CD4-positive, alpha-beta memory T cell (primary cell): ENCODE measurements at places on chromosomes 5 and 9. TPM values are rescaled to one million over a fixed set of nuclear protein-coding genes. Genes with fewer than 3 reads are reported as not detected.

DNA sequence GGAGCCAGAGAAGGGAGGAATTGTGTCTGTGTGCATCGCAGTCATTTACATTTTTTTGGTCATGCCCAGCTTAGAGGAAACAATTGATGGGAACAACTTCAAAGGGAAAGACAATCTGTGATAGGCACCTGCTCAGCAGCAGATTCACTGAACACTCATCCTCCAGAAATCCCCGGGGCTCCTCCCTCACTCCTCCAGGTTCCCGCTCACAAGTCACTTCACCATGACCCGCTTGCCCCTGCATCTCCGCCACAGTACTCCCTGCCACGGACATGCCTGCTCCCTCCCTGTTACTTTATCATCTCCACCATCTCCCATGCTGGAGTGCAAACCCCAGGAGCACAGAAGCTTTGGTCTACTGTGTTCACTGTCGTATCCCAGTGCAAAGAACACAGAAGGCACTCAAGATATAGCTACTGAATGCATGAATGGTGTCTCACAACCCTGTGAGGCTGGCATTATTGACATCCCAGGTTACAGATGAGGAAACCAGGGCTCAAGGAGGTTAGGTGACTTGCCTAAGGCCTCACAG is 16.2 kb downstream of the LHX6 start:
- no peak for DNase-seq

DNA sequence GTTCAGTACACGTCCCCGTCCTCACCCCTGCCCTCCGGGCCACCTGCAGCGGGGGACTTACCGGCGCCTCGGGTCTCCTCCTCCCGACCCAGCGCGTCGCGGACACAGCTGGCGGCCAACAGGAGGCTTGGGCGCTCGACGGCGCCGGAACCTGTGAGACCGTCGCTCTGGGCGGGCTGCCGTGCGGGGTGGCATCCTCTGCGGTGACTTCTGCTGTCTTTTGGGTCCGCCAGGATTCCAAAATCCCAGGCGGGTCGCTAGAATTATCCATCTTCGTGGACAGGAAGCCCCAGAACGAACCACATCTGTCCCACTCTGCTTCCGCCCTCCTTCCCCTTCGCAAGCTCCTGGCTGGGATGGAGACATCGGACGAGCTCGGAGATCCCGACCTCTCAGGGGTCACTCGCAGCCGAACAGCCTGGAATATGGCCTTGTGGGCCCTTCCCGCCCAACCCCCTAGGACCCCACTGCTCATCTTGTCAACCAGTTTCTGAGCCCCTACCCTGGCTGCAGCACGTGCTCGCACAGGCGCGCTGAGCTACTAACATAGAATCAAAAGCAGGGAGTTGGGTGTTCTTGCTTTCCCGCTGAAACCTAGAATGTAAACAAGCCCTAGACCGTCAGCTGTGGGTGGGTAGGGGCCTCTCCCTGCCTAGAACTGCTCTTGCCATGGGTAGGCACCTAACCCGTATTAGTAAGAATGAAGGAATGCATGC is 947 bp upstream of the MARCHF3 start:
- no peak for DNase-seq

- DNase-seq = no peak
Measured at GRCh38 chr5:114361724-114362196, at the start of gene KCNN2. TSS of gene KCNN2 (plus strand) at chr5:114362070. CDS start at chr5:114362140, 70 bp downstream.

GRCh38 chr9:113580041-113580953 is 116.8 kb downstream of the RGS3 start:
- DNase-seq = peak; percentile 76

DNA sequence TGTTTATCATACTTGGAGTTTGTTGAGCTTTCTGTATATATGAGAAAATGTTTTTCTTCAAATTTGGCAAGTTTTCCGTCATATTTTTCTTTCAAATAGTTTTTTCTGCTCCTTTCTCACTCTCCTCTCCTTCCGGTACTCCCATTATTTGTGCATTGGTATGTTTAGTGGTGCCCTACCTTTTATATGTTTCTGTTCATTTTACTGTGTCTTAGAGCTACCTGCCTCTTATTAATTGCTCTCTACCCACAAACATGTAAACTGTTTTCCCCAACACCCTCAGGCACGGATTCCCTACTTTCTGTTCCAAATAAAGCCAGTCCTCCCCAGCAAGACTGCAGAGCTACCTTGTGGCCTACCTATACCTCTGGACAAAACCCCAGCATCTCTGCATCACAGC is 60.6 kb upstream of the S1PR3 start:
- no peak for DNase-seq

DNA sequence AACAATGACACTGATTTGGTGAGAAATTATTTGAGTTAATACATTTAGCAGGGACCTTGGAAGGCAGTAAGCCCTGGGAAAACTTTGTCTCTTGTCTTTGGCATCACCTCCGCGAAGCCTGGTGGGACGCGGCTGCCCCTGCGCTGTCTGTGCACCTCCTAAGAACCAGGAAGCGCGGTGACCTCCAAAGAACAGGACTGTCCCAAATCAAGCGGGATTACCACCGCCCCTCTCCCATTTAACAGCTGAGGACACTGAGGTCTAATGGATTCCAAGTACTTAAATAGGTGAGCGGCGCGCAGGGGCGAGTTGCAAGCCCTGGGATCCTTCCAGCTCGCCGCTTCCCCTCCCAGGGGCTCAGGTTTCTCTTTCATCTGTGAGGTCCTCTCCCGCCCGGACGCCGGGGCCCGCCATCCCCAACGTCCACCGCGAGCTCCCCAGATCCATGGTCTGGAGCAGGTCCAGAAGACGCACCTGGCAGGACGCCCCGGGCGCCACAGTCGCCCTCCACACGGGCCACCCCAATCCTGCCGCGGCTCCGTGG is 432 bp downstream of the STARD4 start:
- no peak for DNase-seq

GRCh38 chr5:149646564-149646963 is 65.3 kb downstream of the ARHGEF37 start:
- peak; percentile 27 for DNase-seq

DNA sequence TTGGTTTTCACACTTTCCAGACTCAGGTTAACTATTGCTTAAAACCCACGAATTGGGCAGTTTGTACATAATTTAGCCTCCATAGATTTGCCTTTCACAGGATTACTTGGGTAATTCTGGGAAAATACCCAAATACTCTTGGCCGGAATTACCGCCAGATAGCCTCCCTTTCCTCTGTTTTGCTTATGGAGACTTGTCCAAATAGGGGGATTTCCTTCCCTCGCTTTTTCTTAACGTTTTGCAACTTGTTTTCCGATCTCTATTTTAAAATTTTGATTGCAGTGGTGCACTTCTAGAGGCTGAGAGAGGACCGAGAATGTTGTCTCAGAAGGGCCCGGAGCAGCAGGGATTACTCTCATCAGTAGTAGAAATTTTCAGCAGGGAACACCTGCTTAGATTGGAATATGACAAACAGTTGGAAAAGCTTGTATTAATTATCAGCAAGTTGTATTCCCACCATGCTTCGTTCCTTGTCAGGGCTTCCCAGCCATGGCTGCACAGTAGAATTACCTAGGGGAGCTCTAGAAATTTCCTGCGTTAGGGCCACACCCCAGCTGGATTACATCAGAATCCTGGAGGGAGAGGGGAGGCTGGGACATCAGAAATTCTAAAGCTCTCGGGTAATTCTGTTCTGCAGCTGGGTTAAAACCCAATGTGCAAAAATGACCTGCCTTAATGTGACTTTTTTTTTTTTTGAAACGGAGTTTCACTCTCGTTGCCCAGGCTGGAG is 329.1 kb downstream of the SH3GL2 start:
- no peak for DNase-seq

DNA sequence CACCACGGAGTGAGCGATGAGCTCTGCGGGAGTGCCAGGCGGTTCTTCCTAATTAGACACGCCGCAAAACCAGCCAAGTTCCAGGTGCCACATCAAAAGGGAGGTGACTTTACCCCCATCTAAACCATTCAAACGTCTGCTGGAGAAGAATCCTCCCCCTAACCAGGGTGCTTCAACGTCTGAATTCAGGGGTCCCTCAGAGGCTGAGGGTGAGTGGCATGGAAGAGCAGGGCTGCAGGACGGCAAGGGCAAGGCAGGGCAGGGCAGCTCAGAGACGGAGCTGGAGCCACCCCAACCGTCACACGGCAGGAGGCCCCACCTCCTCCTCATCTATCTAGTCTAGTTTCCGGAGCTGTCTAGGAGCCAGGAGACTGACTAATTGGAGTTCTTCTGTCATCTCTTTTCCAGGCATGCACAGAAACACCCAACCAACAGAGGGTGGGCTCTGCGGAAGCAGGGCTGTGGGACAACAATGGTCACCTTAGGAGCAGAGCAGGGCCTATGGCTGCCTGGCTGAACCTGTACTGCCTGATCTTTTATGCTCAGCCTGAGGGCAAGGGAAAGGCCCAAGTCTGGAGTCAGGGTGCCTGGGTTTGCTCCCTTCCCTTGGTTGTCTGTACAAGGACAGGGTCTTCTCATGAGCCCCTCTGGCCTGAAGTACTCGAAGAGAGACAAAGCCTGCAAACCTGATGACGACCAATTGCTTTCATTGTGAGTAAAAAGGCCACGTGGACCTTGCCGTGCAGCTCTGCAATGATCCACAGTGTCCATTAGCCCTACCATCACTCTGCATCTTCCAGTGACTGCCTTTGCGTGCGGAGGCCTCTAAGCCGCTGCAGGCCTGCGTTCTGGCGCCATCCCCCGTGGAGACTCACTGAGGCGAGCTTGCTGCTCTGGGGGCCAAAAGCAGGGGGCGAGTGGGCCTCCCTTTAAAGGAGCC is 81.0 kb upstream of the SLC25A51 start:
- no peak for DNase-seq

DNA sequence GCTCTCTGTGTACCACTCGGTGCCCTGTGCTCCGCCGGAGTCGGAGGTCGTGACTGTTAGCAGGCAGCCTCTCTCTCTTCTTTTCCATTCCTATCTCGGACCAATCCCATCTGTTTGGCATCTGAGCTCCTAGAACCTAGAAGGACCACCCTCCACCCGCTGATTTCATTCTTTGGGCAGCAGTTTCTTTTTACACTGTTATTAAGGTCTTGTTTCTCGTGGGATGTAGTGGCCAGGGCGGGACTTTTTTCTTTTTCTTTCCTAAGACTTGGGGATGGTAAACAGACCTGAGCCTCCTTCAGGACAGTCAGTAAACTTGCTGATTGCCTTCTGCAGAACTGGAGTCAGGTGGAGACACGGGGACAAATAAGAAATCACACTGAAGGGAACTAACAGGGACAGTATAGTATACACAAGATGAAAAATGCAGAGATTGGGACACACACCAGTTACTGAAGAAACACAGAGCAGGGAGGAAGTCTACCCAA is 500 bp downstream of the URM1 start:
- DNase-seq = no peak

GRCh38 chr9:106954974-106955850 is 92.2 kb downstream of the ZNF462 start:
- no peak for DNase-seq

DNA sequence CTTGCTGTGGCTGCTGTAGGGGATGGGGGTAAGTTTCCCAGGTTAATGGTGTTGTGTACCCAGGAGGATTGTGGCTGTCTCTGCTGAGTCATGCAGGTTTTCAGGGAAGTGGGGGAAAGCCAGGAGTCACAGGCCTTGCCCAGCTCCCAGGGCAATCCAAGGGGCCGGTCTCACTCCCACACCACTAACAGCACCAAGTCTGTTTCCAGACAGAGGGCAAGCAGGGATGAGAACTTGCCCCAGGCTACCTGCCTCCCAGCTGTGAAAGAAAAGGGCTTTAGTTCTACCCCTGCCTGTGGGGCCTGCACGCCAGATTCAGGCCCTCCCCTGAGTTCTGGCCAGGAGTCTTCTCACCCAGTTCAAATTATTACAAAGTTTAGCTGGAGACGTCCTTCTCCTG is 579.8 kb upstream of the ST8SIA4 start:
- DNase-seq = peak; percentile 36

DNA sequence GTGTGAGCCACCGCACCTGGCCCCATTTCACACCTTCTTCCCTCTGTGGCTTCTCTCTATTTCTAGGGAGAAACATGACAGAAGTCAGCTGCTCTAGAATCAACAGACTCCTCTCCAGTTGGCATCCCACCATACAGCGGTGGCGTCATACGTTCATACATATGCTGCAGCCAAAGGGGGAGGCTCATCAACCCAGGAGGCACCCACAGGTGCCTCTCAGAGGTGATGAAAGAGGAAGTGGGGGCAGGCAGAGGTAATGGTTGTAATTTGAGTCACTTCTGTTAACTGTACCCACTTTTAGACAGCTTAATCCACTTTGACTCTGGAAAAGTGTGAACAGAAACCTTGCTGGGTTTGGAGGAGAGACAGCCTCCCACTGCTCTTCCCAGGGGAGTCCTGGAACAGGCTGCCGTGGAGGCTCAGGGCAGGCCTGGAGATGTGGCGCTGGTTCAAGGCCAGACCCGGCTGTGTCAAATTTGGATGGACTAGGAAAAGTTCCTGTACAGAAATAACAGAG is 47.3 kb upstream of the SUB1 start:
- DNase-seq = peak; percentile 42

DNA sequence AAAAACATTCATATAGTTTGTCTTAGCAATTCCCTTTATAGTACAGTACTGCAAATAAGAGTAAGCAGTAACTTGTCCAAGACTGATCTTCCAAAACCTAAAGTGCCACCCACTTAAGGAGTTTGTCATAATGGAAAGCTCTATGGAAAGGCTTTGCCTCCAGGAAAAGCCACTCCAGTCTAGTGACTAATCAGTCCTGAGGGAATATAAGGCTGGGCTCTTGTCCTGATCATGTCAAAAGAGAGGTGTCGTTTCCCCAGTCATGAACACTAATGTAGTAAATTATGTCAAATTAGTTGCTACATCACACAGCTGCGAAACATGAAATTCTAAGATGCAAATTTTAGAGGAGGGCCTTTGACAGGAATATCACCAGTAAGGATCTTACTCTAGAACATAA is 271.6 kb downstream of the GABRB2 start:
- DNase-seq = no peak

GRCh38 chr9:16154521-16155078 is 601.8 kb downstream of the CCDC171 start:
- DNase-seq = no peak

- no peak for DNase-seq
Measured at GRCh38 chr9:92414566-92414965, 9.7 kb downstream of the OMD start.

DNA sequence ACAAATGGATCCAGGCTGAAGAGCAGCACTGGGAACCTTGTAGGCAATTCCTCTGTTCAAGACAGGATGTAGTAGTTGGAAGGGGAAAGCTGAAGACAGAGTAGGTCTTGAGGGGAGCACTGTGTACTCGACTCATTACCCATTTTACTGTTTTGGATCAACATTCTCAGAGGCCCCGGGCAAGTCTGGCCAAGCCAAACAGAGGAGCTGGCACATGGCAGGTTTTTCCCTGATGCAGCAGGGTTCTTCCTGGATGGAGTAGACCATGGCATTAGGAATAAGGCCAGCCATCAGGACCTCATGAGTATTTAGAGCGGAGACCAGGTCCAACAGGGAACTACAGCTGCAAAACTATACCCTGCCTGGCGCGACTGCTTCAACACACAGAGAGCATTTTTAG is 4.4 kb downstream of the SVEP1 start:
- no peak for DNase-seq

- no peak for DNase-seq
Measured at GRCh38 chr9:84538879-84539278, 130.7 kb upstream of the NTRK2 start.

Gene TESK1
- 48.9 TPM for total RNA-seq

Gene GPR151
- total RNA-seq = not detected

Gene NR2F1-AS1
- not detected for total RNA-seq

Gene IFNA2
- total RNA-seq = not detected

Gene OR2K2
- not detected for total RNA-seq

Gene SLC6A3
- total RNA-seq = not detected

Gene FOXD4L6
- not detected for total RNA-seq

Gene RUFY1
- 59.1 TPM for total RNA-seq

Gene GALNT10
- total RNA-seq = 35.7 TPM

Gene SH3GL2
- total RNA-seq = not detected

Gene GDA
- total RNA-seq = not detected

Gene NUTM2G
- not detected for total RNA-seq
